Activated T-cell treated with anti-CD3 and anti-CD28 coated beads, Interleukin-2, amount 50 U/mL, for 24 hours (primary cell): ENCODE measurements at places on chromosomes 1 and 21.

GRCh38 chr1:29282924-29283803 is 46.8 kb downstream of the PTPRU start:
- peak; percentile 37 for DNase-seq

DNA sequence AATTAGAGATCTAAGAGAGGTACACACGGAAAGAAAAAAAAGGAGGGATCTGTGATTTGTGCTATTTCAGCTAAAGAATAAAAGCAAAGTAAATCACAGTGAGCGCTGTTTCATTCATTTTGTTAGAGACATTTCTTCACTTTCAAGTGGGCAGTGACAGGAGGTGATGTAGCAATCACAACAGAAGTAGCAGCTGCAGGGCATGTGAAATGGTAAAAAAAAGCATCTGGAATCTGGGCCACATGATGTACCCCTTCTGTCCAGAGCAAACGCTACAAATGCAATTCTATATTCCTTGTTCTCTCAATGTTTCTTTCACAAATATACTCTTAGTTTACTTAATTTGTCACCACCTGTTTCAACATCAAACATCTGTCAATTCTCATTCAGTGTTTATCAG is 786.5 kb downstream of the LRRIQ3 start:
- DNase-seq = no peak

GRCh38 chr1:209751627-209752231 is 4.1 kb upstream of the TRAF3IP3 start:
- DNase-seq = peak; percentile 81

GRCh38 chr1:6130596-6130995 is 49.5 kb downstream of the CHD5 start:
- DNase-seq = no peak

DNA sequence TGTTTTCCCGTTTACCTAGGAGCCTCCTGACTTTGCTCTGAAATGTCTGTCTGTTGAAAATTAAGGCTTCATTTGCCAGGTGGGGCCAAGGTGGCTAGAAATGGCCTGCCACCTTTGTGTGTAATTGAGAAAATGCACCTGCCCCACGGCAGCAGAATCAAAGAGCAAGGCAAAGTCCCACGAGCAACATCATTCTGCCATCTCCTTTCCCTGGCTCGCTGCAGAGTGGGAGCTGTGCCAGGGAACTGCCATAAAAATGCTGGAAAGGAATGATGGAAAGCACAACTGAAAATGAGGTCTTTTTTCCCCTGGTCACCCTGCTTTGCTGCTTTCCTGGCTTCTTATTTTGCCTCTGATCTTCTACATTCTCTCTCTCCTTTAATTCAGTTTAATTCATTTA is 5.5 kb upstream of the OLFML2B start:
- no peak for DNase-seq

GRCh38 chr1:11693917-11694316 is 2.4 kb downstream of the DRAXIN start:
- DNase-seq = no peak

DNA sequence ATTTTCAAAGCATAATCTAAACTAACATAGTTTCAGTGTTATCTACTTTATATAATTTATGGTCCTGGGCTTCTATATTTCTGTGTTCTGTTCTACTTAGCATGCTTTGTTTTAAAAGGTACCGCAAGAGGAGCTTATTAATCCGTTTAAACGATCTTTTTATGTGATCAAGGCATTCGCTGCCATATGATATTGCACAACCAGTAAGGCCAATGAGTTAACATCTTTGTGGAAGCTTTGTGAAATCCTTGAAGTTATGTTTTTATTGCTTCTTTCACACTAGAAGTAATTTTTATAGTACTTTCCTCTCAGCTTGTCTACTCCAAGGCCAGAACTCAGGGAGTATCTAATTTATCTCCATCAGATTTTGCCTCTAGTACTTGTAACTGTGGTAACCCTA is 8.9 kb downstream of the LRRC8C start:
- DNase-seq = no peak

- DNase-seq = no peak
These were observed 236.6 kb downstream of the DSCAM start for GRCh38 chr21:40610345-40610744.

- DNase-seq = no peak
These were observed 35.8 kb upstream of the HIVEP3 start for GRCh38 chr1:41954533-41954944.

DNA sequence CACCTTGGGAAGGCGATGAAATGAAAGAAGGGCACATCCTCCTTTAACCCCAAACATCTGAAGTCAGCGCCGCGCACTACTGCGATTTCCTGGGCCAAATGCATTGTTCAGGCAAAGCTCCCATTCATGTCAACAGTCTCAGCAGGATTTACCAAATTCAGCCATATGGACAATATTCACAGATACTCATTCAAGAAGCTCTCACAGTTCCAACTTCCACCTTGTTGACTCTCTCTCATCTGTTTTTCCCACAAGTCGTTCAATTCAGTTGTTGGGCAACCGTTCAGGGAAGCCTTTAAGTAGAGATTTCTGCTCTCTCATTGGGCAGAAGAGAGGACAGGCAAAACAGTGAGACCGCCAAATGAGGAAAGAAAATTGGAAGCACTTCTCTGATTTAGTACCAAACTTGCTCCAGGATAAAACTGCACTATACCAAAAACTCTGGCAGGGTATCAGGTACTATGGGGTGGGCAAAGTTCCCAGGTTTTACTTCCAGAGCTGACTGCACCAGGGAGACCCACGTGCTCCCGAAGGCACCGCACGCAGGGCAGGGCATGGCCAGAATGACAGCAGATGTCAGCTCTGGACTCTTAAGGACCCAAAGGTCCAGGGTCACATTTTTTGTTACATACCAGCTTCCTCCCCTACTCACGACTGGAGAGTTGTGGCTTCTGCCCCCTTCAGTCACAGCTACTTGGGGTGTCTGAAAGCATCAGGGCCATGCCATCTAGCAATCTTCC is 668.8 kb downstream of the KIF26B start:
- DNase-seq = no peak

DNA sequence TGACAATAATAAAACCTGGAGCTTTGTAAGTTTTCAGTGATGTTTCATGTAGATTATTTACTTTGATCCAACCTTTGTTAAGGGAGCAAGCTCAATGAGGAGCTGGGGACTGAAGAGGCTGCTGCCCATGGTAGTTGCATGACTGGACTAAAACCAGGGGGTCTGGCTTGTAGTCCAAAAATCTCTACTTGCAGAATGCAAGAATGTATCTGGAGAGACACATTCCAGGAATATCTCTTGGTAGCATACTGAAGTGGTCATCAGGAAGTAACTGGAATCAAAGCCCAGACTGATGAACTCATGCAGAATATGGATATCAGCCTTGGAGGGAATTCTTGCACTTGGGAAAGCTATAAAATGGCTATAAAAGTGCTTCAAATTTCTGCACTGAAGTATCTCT is 5.8 kb upstream of the KIAA0040 start:
- no peak for DNase-seq

- DNase-seq = no peak
These were observed 25.5 kb upstream of the CCSAP start for GRCh38 chr1:229368347-229368746.
